Hepatocyte (in vitro differentiated cells): ENCODE measurements at places on chromosomes 5 and 9. TPM values are rescaled to one million over a fixed set of nuclear protein-coding genes. Genes with fewer than 3 reads are reported as not detected.

The NR5A1 gene
- total RNA-seq: 0.07 and 0.20 TPM in 2 replicates

The AGGF1 gene
- 30.1 and 32.0 TPM in 2 replicates for total RNA-seq

The NEUROG1 gene
- not detected in 2 replicates for total RNA-seq

The IL31RA gene
- 0.44 and 0.93 TPM in 2 replicates for total RNA-seq

The ARL14EPL gene
- total RNA-seq: 0.07 TPM in 1 of 2 replicates, not detected in the other

The SLC6A18 gene
- not detected in 2 replicates for total RNA-seq
